HAP-1 (cell line): ENCODE measurements at places on chromosomes 7 and 10.

- DNase-seq, result no peak
These were observed 31.3 kb downstream of the FZD1 start for GRCh38 chr7:91295576-91295975.

DNA sequence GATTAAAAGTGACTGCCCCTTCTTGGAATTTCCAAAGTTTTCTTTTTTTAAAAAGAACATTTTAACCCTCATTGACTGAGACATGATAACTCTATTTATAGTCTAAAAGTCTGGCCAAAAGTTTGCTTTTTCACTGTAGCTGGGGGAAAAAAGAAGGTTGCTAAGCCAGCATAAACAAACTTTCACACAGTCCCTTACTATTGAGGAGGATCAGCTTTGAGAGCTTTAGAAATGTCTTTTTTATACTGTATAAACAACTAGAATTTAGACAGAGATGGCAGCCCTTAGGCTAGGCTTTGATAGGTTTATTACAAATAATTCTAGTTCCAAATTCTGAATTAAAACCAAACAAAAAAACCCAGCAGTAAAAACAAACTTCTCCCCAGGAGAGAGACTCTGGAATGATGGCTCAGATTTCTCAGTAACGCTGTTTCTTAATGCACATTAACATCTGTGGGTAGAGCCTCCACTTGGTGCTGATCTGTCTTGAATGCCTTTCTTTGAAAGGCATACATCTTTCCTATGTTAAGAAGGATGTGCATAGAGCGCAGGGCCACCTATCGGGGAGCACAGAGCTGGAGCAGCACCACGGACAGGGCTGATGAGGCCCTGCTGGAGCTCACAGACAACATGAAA is 100.9 kb upstream of the PDLIM1 start:
- peak; percentile 37 for DNase-seq

DNA sequence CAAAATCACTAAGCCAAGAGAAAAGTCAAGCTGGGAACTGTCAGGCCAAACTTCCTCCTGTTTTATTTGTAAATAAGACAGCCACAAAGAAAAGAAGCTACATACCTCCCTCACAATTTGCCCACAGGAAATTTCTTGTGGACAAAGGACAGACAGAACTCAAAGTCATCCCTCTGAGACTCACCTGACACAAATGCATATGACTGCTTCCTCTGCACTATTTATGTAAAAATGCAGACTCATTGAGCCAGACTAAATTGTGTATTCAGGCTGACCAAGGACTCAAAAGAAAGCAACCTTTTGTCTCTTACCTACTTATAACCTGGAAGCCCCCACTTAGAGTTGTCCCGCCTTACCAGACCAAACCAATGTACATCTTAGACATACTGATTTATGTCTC is 11.8 kb downstream of the TOMM7 start:
- no peak for DNase-seq

GRCh38 chr7:86920154-86920553 is 139.3 kb downstream of the ELAPOR2 start:
- no peak for DNase-seq
